GM19239 (cell line): ENCODE measurements at places on chromosomes 7 and 10.

- DNase-seq, result no peak
These were observed 15.6 kb downstream of the PARP12 start for GRCh38 chr7:140047197-140047596.

- DNase-seq, result no peak
These were observed 96.9 kb downstream of the HIPK2 start for GRCh38 chr7:139680676-139681462.

- no peak for DNase-seq
These were observed 13.0 kb upstream of the WIPI2 start for GRCh38 chr7:5177060-5177459.

GRCh38 chr10:73991884-73992245 is 6.1 kb upstream of the VCL start:
- peak; percentile 50 for DNase-seq

DNA sequence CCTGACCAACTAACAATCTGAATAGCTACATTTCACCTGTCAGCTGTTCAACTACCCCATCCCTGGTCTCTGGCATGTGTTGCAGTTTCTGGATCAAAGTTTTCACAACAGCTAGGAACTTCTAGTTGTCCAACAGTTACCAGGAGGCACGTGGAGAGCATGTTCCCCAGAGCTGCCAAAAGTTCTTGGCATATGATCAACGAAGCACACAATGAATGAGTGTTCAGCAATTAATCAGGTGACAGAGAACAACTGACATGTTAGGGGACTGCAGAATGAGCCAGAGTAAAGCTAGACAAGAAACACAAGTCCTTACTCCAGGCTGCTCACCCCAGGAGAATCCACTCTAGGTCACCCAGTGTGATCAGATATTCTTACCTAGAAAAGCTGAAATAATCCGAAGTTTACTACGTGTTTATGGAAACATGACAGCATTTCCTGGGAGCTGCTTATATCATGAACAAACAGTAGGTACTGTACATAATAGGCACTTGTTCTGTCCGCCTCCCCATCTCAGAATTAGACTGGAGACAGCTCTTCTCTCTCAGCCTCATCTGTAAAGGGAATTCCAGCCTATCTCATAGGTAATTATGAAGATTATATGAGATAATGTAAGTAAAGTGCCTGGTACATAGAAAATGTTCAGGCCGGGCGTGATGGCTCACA is 50.6 kb downstream of the ZNF438 start:
- DNase-seq, result no peak

- no peak for DNase-seq
These were observed 5.3 kb downstream of the ITGB1 start for GRCh38 chr10:32952541-32953276.

GRCh38 chr7:90717296-90718060 is 121.4 kb downstream of the CDK14 start:
- DNase-seq, result no peak
